ENCODE measurements at places on chromosomes 5 and 9. TPM values are rescaled to one million over a fixed set of nuclear protein-coding genes. Genes with fewer than 3 reads are reported as not detected.

GRCh38 chr5:131589510-131590348 lies 45.3 kb downstream of the RAPGEF6 start:
- no peaks in the 10 kb centered on the region for H3K4me1 ChIP-seq
- DNase-seq: peak; percentile 73
- H3K36me3 ChIP-seq: no peaks in the 10 kb centered on the region
- no peaks in the 10 kb centered on the region for H3K27me3 ChIP-seq

- H3K27me3 ChIP-seq: no peaks in the 10 kb centered on the region
- no peaks in the 10 kb centered on the region for H3K36me3 ChIP-seq
- H3K4me3 ChIP-seq: no peak overlapping the region
- H3K27ac ChIP-seq: no peak overlapping the region
- H3K4me1 ChIP-seq: peaks cover 5% of the 10 kb centered on the region
- DNase-seq: peak; percentile 52
Observed at GRCh38 chr5:139137697-139138096, 60.5 kb downstream of the SIL1 start.

DNA sequence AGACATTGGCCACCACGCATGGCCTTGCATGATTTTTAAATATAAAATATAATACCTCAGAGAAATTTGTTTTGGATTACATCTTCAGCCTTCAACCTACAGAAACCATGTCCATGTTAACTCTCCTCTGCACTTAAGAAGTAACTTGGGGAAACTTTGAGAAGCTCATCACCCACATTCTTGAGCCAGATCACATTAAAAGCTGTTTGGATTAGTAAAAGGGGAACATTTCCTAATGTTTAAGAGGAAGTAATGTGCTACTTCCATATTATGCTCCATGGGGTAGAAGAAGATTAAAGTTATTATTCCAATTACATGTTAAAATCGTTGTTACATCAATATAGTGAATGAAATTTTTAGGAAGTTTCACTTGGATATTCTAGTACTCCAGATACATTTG lies 10.4 kb upstream of the CEP120 start:
- H3K27me3 ChIP-seq: no peaks in the 10 kb centered on the region
- no peak for DNase-seq
- H3K36me3 ChIP-seq: no peaks in the 10 kb centered on the region
- no peaks in the 10 kb centered on the region for H3K4me1 ChIP-seq
- no peak overlapping the region for H3K4me3 ChIP-seq

- no peak for DNase-seq
- H3K36me3 ChIP-seq: no peaks in the 10 kb centered on the region
- H3K4me1 ChIP-seq: peaks cover 19% of the 10 kb centered on the region
- no peak overlapping the region for H3K4me3 ChIP-seq
- no peaks in the 10 kb centered on the region for H3K27me3 ChIP-seq
Observed at GRCh38 chr9:23783509-23783908, 42.5 kb downstream of the ELAVL2 start.

DNA sequence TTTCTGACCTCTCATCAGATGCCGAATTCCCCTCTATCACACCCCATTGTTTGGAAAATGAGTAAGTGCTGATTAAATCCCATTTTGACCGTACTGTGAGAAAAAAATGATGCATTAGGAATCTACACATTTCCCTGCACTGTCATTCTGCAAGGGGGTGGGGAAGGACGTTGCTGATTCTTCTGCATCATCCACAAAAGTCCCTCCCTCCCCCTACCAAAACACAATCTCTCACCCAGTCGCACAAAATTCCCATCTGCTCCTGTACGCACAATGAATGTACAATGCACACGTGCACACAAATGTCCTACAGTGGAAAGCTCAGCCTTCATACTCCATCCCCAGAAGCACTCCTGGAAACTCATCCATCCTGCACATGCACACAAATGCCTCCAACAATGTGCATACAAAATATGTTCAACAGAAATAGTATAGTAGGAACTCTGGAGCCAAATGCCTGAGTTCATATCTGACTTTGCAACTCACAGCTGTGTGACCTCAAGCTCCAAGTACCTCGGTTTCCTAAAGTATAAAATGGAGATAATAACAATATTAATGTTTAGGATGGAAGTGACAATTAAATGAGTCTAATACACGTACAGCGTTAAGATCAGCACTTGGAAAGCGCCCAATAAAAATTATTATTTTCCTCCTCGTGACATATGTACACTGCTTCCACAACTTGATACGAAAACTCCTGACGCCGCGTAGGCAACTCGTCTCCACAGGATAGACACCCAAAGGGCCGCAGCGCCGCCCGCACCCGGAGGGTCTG lies 809 bp downstream of the TNIP1 start:
- H3K4me3 ChIP-seq: peak overlapping the region; percentile 78
- no peak for DNase-seq
- no peaks in the 10 kb centered on the region for H3K36me3 ChIP-seq
- no peaks in the 10 kb centered on the region for H3K27me3 ChIP-seq
- peaks cover 10% of the 10 kb centered on the region for H3K4me1 ChIP-seq
- no peak overlapping the region for H3K27ac ChIP-seq

- H3K4me1 ChIP-seq: peaks cover 25% of the 10 kb centered on the region
- no peak overlapping the region for H3K4me3 ChIP-seq
- peaks cover 15% of the 10 kb centered on the region for H3K27me3 ChIP-seq
- no peak overlapping the region for H3K27ac ChIP-seq
- no peak for DNase-seq
- H3K36me3 ChIP-seq: no peaks in the 10 kb centered on the region
Observed at GRCh38 chr5:140152022-140152999, 22.7 kb upstream of the CYSTM1 start.

GRCh38 chr9:38350529-38350928 lies 42.0 kb upstream of the ALDH1B1 start:
- H3K4me1 ChIP-seq: peaks cover 37% of the 10 kb centered on the region
- H3K27ac ChIP-seq: no peak overlapping the region
- DNase-seq: no peak

GRCh38 chr9:93893899-93894690 lies 61.1 kb downstream of the BARX1 start:
- no peak overlapping the region for H3K27ac ChIP-seq
- no peak overlapping the region for H3K4me3 ChIP-seq
- DNase-seq: no peak
- H3K36me3 ChIP-seq: no peaks in the 10 kb centered on the region
- H3K4me1 ChIP-seq: no peaks in the 10 kb centered on the region

DNA sequence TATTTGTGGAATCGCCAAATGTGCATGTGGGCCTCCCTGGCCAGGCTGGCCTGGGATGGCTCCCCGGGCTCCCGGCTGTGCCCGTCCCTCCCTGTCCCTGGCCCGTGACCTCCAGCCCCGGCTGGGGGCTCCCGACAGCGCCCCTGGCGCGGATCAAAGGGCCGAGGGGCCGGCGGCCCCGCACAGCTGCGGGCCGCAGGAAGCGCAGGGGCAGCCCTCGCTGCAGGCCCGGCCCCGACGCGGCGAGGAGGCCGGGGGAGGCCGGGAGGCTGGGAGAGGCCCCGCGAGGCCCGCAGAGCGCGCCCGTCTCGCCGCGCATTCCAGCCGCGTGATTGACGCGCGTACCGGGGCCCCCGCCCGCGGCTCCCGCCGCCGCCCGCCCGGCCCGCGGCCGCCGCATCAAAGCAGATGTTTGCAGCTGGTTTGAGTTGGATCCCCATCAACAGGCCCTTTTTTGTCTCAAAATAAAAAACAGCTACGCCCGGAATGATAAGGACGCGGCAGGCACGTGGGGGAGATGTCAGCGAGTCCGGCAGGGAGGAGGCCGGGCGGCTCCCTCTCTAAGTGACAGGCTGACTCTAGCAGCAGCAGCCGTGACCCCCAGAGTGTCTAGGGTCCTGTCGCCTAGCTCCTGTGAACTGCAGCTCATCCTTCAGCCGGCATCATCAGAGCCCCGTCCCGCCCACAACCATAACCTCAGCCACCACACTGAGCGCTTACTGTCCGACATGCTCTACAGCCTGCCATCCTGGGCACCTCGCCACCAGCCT lies 69.4 kb downstream of the LMX1B start:
- H3K4me1 ChIP-seq: no peaks in the 10 kb centered on the region
- DNase-seq: peak; percentile 68
- no peak overlapping the region for H3K27ac ChIP-seq
- no peaks in the 10 kb centered on the region for H3K36me3 ChIP-seq

Gene C1QTNF2
- total RNA-seq: 0.06 TPM

Gene WNT8A
- total RNA-seq: 0.25 TPM

Gene FAM221B
- total RNA-seq: not detected

Gene PCDHB10
- 9.3 TPM for total RNA-seq

Gene ADAMTS13
- total RNA-seq: 2.4 TPM

Gene ADAMTS2
- 3.0 TPM for total RNA-seq

Gene EIF4E1B
- total RNA-seq: 0.68 TPM
